ENCODE measurements at places on chromosomes 6 and 20.

- peak; percentile 26 for DNase-seq
These were observed 4.0 kb downstream of the LY6G6F start for GRCh38 chr6:31710523-31711219.

- no peak for DNase-seq
These were observed 263.0 kb downstream of the PAX1 start for GRCh38 chr20:21968486-21968885.

GRCh38 chr6:126937426-126937825, 181.0 kb upstream of the RSPO3 start:
- DNase-seq = no peak

DNA sequence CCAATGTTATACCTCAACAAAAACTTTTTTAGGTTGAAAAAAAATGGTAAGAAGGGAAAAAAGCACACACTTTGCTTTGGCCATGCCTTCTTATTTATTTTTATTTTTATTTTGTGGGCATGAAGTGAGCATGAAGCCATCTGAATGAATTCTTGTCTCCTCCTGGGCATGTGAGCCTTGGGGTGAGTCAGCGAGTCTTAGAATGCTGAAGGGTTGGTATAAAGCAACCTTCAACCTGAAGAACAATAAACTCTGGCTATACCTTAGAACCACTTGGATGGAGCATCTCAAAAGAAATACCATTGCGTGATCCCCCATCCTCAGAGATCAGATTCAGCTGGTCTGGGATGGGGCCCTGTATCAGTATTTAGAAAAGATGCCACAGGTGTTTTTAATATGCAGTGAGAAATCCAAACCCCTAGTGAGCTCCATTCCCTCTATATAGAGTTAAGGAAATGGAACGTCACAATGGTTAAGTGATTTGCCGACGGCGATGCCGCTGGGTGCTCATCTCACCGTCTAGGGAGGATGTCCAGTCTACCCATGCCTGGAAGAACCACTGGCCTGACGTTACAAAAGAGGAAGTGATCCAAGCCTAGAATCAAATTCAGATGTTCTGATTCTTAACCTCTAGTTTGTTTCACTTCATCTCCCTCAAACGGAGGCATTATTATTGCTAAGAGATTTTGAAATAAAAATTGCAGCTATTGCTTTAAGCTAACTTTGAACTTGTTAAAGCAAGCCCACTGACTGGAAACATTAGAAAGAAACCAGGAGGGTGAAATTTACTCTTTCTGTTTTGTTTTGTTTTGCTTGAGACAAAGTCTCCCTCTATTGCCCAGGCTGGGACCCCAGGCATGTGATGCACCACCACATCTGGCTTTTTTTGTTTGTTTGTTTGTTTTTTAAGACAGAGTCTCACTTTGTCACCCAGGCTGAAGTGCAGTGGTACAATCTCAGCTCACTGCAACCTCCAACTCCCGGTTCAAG, 67.1 kb downstream of the EDN1 start:
- peak; percentile 40 for DNase-seq

- DNase-seq = peak; percentile 32
These were observed 33.0 kb downstream of the SYNJ2 start for GRCh38 chr6:158014505-158015187.

DNA sequence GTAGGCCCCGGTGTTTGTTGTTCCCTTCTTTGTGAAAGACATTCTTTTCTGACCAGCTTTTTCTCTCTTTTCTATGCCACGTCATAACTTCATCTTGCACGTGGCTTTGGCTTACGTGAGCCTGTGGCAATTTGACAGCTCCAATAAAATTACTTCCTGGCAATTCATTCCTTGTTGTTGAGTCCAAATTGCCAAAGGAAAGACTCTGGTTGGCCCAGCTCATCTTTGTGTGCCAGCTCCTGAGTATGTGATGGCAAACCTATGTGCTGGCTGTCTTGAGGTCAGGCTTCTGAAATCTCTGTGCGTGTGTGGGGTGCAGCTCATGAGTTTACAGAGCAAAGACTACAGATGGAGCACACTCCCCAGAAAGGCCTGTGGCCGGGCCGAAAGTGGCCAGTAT, 272.5 kb upstream of the SGK1 start:
- DNase-seq = no peak

DNA sequence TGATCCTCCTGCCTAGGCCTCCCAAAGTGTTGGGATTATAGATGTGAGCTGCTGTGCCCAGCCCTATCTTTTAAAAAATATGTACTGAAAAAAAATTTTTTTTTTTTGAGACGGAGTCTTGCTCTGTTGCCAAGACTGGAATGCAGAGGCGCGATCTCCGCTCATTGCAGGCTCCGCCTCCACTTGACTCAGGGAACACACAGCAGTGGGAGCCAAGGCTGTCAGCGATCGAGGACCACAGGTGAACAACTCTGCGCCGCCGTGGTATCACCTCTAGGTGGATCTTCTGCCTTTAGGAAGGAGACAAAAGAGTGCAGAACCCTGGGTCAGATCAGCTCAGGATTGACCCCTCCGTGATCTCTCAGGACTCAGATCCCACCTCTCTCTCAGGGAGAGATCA, 13.7 kb downstream of the RAET1E start:
- no peak for DNase-seq

DNA sequence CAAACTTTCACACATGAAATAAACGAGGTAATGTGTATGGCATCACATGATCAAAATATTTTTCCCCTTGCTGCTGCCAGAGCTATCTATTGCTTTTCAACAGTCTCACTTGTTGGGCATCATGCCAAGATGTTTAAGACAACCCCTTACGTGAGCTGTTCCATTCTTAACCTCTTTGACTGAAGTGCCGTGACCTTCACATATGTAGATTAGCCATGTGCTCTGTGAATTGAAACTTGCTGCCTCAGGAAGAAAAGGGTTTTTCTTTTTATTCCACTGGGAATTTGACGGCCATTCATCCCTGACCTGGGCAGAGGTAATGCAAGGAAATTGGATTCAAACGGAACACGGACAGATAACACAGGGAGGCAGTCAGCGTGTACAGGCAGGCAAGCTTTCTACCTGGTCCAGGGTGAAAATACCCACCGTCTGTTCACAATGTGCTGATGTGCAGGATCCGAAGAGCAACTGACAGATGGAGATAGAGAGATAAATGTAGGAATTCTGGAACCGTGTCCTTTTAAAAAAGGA, 14.2 kb downstream of the ARID1B start:
- DNase-seq = peak; percentile 79

DNA sequence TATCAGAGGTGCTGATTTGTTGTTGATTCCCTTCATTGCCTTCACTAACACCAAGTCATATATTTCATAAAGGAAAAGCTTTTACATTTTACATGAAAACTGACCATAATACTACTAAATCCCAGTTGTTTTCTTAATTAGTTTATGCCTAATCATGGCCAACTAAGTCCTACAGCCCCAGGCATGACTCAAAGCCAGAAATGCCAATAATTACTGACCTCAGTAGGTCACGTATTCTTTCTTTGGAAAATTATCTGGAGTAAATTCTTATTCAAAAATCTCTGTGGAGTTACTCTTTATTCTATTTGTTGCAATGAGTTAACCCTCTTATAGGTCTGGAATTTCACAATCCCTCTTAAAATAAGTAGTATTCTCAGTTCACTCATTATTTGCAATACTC, 13.5 kb upstream of the MYB start:
- no peak for DNase-seq

All from common myeloid progenitor, CD34-positive (primary cell).